ENCODE measurements at places on chromosomes 4 and X.

DNA sequence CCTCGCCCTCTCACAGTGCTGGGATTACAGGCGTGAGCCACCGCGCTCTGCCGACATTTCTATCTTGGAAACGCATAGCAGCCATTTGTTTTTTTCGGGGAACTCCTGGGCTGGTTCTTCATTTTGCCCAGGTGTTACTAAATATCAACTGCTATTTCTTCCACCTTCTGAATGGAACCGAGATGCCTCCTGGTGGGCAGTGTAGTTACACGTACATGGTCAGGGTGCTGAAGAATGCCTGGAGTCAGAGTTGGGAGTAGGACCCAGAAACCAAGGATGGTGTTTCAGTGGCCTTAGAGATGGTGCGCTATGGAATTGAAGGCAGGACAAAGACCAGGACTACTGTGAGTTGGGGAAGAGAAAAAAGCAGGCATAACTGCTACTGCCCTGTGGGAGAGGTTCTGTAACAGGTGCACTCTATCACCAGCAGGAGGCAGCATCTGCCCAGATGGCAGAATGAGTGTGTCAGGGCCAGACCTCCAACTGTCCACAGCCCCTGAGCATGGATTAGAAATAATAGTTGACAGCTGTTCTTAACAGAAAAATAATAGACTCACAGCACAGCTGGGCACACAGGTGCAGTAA, 81.7 kb downstream of the ZC4H2 start:
- DNase-seq: no peak

- no peak for DNase-seq
Measured at GRCh38 chrX:104254442-104255115, at the start of gene ESX1. Gene ESX1, minus strand, starts transcription at chrX:104254933. Its CDS starts 84 bp downstream, at chrX:104254849.

GRCh38 chrX:75038925-75039324, 113.7 kb upstream of the NEXMIF start:
- DNase-seq: no peak

DNA sequence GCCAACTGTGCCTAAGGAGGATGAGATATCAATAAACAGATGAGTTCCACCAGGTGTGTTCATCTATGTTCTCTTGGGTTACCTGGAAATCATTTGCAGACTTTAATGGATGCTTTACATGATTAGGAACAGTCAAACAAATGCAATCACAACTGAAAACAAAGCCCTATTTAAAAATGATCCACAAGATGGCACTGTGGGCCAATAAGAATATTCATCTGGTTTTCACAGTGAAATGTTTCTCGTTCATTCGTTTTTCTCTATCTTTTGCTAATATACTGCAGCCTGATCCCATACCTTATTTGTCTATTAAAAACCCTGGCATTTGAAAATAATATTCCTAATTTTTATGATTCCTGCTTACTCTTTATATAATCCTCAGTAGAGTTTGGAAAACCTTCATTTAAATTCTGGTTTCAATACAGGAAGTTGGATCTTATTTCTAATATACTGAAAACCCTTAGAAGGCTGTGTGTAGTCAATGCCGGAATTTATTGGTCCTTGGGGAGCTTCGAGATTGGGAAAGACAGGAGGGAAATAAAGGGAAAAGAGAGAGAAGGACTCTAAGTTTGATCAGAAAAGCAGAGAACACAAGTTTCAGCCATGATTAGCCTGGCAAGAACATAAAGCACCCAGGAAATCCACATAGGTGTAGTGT, 63.8 kb upstream of the TAPT1 start:
- no peak for DNase-seq

DNA sequence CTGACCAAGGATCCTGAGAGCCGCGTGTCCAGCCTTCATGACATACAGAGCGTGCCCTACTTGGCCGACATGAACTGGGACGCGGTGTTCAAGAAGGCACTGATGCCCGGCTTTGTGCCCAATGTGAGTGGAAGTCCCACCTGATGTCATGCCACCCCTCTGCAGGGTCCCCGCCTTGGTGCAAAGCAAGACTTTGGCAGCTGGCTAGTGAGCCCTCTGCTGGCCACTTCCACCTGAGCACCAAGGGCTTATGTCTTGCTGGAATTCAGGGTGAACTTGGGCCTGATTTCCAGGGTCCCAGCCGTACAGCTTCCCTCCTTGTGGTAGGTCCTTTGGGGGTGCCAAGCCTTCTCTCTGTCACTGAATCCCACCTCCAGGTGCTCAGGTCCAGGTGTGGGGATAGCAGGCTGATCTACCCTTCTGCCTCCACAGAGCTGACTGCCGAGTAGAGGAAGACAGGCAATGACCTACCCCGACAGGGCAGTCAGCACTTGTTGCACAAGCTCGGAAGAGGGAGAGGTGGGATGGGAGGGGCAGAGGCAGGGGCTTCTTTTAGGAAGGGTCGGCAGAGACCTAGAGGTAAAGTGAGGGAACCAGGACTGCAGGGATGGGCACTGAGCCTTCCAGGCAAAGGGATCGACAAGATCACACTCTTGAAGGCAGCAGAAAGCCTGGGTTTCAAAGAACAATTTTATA, 248.1 kb downstream of the EVC2 start:
- DNase-seq: no peak

GRCh38 chr4:61195101-61195500, 5.0 kb upstream of the ADGRL3 start:
- no peak for DNase-seq

DNA sequence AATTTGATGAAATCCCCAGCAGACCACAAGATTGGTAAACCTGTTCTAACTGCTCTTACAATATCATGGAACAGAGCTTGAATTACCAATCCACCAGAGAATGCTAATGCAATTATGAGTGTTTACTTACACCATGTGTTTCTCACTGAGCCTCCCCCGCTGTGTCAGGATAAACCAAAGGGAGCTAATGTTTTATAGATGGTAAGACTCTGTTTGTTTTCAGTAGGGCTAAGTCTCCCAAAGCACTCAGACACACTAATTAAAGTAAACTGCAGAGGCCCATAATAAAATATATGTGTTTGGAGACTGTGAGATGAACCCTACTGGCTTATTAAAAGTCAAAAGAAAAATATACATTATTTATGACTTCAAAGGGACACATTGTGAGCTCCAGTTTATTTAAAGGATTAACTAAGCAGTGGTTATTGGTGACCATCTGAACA, 261.7 kb upstream of the FAM241A start:
- no peak for DNase-seq

GRCh38 chr4:128385683-128386304, 98.2 kb upstream of the PGRMC2 start:
- DNase-seq: no peak

- no peak for DNase-seq
Measured at GRCh38 chr4:74339501-74339900, 25.4 kb upstream of the EREG start.

DNA sequence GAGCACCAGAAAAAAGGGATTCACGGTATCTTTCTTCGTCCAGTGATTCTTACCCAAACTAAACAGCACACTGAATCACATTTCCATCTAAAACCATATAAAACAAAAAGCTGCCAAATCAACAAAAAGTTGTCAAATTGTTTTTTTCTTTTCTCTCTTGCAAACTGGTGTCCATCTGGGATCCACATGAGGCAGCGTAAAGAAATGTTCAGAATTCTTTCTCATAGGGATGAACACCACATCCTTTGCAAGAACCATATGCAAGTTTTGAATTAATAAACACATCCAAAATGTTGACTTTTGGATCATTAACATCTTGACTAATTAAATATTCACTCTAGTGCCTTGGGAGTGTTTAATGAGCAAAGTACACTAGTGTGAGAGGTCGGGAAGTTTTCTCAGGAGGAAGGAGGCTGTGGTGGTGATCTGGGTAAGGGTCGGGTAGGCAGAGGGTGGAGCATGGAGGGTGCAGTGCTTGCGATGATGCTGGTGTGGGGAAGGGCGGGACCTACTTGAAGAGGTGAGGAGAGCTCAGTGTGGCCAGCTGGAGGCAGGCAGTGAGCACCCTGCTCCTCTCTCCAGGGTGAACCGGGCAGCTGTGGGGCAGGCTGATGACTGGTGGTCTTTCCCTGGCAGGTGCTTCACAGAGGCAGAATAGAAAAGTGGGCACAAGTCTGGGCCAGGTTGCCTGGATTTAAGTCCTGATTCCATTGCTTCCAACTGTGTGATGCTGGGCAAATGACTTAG, 72.8 kb downstream of the NSUN7 start:
- no peak for DNase-seq

GRCh38 chr4:163492951-163493504, 1.5 kb upstream of the TMA16 start:
- DNase-seq: no peak

- no peak for DNase-seq
Measured at GRCh38 chr4:111869339-111869738, 275.9 kb upstream of the FAM241A start.

DNA sequence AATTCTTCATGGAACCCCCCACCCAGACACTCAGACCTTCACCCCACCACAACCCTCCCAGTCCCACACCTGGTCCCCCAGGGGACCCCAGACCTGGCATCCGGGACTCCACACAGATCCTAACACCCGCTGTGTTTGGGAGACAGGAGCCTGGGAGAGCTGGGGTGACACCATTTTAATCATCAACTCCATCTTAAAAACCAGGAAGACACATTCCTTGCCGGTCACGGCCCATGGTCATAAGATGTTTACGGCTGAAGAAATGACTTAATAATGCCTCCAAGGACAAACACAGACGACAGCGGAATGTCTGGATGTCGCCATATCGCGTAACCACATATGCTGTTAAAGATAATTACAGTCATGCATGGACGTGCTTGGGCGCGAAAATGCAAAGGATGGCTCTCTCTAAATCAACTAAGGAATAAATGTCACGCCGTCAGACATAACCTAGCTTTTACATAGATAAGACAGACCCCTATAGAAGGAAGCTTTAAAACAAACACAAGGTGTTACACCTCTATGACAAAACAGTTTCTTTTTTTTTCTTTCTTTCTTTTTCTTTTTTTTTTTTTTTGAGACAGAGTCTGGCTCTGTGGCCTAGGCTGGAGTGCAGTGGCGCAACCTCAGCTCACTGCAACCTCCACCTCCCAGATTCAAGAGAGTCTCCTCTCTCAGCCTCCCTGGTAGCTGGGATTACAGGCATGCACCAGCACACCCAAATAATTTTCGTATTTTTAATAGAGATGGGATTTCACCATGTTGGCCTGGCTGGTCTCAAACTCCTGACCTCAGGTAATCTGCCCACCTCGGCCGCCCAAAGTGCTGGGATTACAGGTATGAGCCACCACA, 2.1 kb upstream of the DHRSX start:
- no peak for DNase-seq

- no peak for DNase-seq
Measured at GRCh38 chrX:103063191-103063845, 653 bp downstream of the BEX1 start.

DNA sequence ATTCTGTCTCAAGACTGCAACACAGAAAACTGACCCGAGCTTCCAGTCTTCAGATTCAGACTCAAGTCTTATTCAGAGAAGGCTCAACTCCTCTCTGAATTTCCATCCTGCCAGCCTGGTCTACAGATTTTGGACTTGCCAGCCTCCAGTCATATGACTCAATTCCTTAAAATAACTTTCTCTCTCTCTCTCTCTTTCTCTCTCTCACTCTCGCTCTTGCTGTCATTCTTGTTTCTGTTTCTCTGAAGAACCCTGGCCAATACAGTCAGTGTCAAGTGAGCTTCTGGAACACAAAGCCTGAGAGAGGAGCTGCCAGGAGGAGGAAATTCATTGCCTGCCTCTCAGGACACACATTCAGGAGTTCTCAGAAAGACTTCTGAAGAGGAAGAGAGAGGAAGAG, 154.9 kb downstream of the PARM1 start:
- no peak for DNase-seq

GRCh38 chr4:11593576-11594116, 165.0 kb upstream of the HS3ST1 start:
- DNase-seq: no peak

DNA sequence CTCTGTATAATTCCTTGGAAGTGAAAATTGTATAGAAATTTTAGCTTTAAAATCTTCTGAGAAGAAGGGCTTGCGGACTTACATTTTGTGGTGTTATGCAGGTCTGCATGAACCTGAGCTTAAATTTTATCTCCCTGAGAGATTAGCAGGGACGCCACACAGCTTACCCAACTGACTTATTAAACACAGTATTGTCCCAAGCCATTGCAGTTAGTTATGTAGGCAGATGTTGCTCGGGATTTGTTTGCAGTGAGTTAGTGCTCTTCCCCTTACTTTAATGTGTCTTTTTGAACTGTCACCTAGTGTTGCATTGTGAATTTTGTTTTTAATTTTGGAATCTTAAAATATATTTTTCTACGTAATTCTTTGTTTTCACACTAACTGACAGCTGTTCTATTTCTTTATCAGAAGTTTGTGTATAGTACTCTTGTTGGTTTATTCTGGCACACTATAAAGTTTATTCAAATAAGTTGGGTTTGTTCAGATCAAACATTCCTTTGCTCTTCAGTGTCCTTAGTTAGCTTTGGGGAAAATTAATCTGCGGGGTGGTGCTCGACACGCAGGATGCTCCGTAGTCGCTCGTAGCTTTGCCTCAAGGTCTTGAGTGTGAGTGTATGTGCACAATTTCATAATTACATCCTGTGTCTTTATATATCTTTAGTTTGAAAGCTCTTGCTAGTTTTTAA, 145.4 kb downstream of the STIM2 start:
- DNase-seq: no peak

DNA sequence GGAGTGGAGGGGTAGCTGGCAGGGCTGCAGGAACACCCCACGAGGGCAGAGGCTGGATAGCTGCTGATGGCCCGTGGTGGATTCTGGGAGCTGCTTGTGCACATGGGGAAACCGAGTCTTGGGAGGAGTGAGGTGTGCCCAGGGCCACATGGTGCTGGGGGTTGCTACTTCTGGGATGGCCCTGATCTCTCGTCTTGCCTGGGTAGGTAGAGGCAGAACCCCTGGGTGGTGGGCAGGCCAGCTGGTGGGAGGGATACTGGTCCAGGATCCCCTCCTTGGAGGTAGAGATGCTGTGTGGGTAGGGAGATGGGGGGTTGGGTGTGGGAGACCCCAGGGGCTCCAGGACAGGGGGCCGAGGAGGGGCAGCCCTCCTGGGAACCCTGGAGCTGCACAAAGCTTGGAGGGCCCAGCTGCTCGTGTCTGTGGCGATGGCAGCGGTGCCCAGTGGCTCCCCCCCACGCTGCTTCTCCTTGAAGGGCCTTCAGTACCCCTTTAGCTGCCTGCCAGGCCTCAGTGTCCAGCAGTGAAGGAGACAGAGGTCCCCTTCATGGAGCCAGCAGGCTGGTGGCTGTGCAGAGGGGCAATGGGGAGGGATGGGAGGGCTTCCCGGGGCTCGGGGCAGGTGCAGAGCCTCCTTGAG, 3.2 kb downstream of the NAT8L start:
- DNase-seq: no peak

GRCh38 chrX:40267334-40268187, 169.8 kb upstream of the BCOR start:
- DNase-seq: no peak

GRCh38 chrX:3232262-3232923, 114.1 kb downstream of the MXRA5 start:
- DNase-seq: no peak

- no peak for DNase-seq
Measured at GRCh38 chr4:41167191-41167590, 47.2 kb downstream of the APBB2 start.

- DNase-seq: no peak
Measured at GRCh38 chr4:123613586-123614344, 217.2 kb downstream of the SPRY1 start.

Data from ureter (tissue), 1 donor.